ENCODE measurements at places on chromosomes 16 and 17.

DNA sequence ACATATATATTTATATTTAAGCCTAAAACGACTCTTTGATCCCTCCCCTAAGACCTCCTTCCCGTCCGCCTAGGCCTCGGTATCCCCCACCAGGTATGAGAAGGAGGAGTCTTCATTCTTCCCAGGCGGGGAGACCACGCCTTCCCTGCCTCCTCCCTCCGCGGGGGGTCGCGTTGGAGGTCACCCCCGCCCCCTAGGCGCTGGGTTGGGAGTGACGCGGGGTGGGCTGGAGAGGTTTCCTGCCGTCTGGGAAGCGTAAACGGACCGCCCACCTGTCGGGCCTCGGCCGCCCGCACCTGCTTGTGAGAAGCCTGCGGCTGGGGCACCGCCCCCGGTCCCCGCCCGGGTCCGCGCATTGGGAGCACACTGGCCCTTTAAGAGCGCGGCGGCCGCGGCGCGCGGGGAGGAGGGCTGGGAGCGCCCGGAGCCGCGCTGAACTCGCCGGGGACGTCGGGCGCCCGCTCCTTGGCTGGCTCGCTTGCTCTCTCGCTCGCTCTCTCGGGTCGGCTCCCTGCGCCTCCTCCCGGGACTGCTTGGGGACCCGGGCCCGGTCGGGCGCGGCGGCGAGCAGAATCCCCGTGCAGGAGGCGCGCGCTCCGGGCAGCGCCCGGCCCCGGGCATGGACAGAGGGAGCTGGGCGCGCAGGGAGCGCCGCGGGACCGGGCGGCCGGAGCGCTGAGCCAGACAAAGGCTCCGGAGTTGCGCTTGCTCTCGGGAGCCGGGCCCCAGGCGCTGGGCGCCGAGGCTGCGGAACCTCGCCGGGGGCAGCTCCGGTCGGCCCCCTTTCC, at the start of gene MMP15:
Gene MMP15, plus strand, starts transcription at position 404 of the 788 bp plus-strand sequence. CDS start 597 bp downstream, outside the sequence.
- peak; percentile 62 for DNase-seq

- no peak for DNase-seq
These were observed 7.9 kb upstream of the GSDMA start for GRCh38 chr17:39954876-39955275.

GRCh38 chr17:13593021-13593751, 8.5 kb downstream of the HS3ST3A1 start:
- no peak for DNase-seq

DNA sequence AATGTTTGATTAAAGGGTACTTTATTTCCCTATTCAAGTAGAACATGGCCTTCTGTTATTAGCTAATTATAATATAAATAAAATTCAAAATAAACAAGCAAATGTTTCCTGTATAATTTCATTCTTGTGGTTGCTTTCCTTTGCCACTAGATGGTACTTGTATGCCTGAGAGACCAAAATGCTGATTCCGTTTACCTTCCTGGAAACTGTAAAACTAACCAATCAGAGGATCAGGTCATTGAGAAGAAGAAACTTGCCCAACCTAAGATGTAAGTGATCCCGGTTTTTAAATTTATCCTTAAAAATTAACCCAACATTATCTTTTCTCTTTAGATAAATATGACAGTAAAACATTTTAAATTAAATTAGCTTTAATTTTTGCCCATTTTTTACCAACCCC, 8.1 kb upstream of the ABCA5 start:
- DNase-seq: no peak

GRCh38 chr17:1509290-1509881, 7.0 kb downstream of the INPP5K start:
- no peak for DNase-seq

DNA sequence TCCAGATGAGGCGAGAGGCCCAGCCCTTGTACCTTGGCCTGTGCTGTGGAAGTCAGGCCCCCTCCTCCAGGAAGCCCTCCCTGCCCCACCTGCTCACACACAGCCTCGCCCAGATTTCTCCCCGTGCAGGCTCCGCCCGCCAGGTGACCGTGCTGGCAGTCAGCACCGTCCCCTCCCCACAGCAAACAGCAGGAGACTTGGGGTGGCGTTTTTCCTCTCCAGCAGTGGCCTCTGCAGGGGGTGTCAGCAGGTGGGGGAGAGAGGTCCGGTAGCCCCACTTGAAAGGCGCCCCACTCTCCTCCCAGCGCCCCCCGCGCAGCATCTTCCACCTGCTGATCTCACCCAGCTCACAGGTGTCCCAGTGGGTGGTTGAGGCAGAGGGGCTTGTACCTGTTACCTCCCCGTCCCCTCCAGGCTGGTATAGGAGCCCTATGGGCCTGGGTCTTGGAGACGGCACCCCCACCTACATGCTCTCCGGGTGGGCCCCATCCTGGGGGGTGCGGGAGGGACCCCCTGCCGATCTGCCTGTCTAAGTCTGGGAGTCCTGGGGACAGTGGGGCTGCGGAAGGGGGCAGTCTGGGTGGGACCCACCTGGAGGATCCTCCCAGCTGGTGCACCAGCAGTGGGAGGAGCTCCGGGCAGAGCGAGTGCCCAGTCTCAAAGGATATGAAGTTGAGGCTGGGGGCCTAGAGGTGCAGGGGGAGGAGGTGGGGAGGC, 4.2 kb upstream of the C1QTNF8 start:
- no peak for DNase-seq

DNA sequence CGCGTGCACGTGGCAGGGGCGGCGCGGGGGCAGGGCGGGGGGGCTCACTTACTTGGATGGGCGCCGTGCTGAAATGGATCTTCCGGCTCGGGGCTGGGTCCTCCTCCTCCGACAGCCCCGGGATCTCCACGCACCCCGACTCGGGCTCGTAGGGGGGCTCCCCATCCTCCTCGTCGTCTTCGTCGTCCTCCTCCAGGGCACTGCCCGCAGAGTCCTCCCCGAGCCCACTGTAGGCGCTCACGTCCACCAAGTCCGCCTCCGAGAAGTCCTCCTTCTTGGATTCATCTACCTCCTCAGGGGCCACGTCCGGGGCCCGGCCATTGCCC, 1.4 kb downstream of the PPP1R9B start:
- DNase-seq: no peak

GRCh38 chr17:67364847-67365737, 1.3 kb downstream of the PSMD12 start:
- DNase-seq: no peak

DNA sequence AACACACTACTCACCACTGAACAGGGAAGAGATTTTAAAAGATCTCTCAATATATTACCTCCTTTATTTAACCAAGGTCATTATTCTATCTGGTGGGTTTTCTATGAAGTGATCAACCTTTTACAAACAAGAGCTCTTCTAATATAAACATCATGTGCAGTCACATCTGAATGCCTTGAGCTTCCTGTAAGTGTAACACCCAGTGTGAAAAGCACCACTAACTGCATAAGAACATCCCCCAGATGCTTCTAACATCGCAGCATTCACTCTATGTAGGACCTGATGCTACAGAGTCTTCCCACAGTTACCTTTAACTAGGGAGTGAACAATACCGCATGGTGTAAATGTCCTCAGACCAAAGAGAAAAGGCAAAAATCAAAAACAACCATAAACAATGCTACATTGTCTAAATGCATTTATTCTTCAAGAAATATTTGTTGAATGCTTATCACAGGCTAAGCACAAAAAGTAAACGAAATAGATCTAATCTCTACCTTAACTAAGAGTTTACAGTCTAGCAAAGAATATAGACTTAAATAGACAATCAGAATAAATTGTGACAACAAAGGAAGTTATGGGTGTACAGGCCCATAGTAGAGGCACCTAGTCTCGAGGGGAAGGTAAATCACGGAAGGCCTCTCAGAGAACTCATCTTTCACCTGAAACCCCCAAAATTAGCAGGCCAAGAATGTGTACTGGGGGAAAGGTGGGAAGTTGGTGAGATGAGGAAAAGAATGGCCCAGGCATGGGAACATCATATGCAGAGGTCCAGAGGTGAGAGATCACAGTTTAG, 16.2 kb downstream of the SKAP1 start:
- no peak for DNase-seq

DNA sequence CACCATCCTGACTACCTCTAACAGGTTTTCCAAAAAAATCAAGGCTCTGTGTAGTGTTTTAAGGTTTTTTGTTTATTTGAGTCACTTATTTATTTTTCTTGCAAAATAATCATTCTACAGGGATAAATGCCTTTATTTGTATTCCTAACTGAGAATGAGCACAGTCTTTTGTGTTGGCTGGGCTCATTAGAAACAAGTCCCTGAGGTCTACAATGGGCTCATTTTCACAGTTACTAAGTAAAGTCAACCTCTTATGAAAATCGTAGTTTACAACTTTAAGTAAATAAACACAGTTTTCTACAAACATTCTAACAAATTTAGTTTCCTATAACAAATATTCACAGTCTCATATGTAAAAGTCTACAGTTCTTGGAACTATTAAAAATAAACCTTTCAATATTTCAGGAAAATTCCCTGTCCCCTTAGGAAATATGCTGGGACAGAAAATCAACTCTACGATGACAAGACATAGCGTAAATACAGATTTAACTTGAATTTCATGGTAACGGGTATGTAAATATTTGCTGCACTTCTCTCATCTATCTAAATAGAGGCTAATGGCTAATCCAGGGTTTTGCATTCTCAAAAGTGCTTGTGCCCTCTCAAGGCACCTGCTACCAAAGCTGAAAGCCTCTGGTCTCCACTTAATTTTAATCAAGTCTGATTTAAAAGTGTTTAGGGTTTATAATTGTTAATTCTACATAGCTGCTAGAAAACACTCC, 31.5 kb upstream of the CDH5 start:
- no peak for DNase-seq
